Thyroid gland (tissue), 4 donors: ENCODE measurements at places on chromosomes 11 and 22. TPM values are rescaled to one million over a fixed set of nuclear protein-coding genes. Genes with fewer than 3 reads are reported as not detected.
A peak's percentile ranks its signal among the peaks of the same experiment; 100 is the strongest.

The FOLR1 gene
- total RNA-seq, result 53.0 TPM

The OR5T2 gene
- not detected for total RNA-seq

DNA sequence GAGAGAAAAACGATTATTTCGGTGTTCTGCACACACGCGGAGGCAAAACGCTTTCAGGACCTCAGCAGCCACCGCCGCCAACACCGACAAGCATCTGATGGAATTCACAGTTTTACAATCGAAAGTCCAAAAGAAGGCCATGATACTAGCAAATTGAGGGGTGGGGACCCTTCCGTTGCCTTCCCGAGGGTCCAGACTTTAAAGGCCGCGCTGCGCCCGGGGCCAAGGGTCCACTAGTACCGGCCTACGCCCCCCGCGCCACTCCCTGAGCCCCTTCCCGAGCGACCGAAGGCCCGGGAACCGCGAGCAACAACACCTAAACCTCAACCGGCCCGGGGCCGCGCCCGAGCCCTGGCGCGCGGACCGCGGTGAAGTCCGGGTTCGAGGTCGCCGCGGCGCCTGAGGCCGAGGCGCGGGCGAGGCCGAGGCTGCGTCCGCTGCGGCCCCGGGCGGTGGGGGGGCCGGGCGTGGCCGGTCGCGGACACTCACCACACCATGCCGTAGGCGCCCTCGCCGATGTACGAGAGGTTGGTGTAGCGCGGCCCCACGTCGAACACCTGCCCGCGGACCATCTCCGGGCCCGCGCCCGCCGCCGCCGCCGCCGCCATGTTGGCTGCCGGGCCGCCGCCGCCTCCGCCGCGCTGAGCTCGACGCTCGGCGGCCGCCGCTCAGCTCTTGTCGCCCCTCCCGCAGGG, 465 bp downstream of the MAPK1 start:
- peak; percentile 39 for DNase-seq

The RAG1 gene
- total RNA-seq, result 1.5 TPM

DNA sequence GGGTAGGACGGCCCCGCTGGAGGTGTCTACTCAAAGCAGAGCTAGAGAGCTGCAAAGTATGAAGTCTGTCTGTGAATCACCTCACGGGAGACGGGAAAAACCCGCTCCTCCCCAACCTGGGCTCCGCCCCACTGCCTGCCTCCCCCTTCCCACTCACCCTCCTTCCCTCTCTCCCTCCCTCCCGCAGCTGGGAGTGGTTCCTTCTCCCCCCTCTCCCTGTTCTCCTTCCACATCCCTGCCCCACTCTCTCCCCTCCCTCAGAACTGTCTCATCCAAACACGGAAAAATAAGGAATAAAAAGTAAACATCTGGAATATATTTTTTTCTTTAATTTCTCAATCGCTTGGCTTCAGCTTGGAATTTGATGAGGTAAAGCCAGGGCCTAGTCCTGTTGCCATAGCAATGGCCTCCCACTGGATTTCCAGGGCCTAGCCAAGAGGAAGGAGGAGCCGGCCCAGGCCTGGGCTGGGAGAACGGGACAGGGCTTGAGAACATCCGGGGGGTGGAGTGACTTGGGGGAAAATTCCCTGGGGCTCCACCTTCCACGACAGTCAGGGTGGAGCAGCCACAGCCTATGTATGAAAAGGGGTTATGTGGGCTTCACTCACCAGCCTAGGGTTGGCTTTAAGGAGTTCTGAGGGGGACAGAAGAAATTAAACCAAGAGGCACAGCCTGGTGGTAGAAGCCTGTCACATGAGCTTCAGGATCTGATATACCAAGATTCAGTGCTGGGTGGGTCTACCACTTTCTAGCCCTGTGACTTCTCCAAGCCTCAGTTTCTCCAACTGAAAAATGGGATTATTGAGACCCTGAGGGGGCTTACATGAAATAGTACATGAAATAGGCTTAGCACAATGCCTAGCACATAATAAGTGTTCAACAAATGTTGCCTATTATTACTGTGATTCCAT, 2.2 kb downstream of the TNKS1BP1 start:
- peak; percentile 96 for DNase-seq

DNA sequence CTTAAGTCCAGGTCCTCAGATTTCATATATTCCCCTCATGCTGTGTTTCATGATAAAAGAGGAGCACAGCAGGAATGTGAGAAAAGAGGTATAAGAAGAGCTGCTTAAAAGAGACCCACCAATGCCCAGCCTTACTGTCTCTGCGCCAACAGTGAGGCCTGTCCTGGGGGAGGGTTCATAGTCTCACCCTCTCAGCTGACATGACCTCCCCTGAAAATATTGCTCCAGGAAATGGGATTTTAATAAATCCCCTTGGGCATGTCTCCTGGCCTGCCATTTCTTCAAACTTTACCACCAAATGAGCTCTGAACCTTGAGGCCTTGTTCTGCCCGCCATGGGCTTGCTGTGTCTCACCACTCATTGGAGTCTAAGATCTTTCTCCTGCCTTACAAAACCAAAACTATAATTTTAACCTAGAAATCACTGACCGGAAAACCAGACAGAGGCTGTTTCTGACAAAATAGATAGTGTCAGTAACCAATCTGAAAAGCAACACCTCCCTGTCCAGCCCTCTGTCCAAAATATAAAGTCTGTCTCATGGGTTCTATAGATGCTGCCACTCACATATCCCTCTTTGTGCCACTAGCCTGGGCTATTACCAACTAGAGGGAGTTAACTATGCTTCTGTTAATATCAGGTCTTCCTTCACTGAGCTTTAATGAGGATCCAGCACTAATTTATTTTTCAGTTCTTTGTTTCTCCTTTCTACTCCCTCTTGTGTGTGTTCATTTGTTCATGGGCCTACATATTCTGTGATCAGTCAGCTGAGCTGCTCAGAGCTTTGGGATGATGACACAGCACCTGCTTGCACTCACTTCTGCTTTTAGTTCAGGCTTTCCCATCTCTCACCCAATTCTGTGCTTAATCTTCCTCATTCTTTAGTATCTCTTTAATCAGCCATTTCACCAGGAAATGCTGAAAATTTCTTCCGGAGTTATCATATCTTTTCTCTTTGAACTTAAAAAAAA, at the start of gene OR2AG2:
TSS of gene OR2AG2 (minus strand) at position 51 of the 968 bp plus-strand sequence. CDS start 3,019 bp downstream, outside the sequence.
- DNase-seq, result no peak

DNA sequence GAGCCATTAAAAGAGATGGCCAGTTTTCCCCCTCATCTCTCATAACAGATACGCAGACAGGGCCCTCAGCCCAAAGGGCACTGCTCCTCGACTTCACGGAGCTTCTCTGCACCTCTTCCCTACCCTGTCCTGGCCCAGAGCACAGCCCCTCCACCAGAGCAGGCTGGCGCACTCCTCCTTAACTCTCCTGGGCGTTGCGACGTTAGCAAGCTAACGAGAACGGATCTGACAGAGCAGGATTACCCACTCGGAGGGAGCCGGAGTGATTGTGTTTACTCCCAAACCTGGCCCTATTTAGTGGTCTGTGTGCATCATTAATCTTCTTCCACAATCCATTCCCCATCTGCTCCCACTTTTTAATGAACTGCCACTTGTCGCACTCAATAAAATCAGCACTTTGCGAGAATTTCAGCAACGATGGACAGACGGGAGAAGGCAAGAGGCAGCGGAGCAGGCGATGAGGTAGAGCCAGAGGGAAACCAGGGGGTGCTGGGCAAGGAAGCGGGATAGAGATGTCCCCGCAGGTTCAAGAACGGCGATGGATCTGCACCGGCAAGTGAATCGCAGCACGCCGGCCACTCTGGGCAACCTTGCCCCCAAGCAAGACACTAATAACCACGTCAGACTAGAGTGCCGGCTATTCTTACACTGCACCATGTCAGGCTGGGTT, 159.4 kb downstream of the BUD13 start:
- DNase-seq, result no peak
